NCI-H774 (cell line): ENCODE measurements at places on chromosomes 1 and 21.

GRCh38 chr1:90274376-90274775 is 279.5 kb downstream of the ZNF326 start:
- DNase-seq: no peak

GRCh38 chr1:115364780-115365155 is 26.7 kb upstream of the NGF start:
- no peak for DNase-seq

- no peak for DNase-seq
These were observed 49.7 kb upstream of the IFI44L start for GRCh38 chr1:78570539-78570938.

GRCh38 chr1:6614929-6615785 is 1.6 kb downstream of the PHF13 start:
- DNase-seq: no peak

DNA sequence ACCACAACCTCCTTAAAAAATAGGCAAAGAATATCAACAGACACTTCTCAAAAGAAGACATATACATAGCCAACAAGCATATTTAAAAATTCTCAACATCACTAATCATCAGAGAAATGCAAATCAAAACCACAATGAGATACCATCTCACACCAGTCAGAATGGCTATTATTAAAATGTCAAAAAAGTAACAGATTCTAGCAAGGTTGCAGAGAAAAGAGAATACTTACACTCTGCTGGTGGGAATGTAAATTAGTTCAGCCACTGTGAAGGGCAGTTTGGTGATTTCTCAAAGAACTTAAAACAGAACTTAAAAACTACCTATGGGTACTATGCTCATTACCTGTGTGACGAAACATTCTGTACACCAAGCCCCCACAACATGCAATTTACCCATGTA is 20.7 kb downstream of the CD1B start:
- no peak for DNase-seq

DNA sequence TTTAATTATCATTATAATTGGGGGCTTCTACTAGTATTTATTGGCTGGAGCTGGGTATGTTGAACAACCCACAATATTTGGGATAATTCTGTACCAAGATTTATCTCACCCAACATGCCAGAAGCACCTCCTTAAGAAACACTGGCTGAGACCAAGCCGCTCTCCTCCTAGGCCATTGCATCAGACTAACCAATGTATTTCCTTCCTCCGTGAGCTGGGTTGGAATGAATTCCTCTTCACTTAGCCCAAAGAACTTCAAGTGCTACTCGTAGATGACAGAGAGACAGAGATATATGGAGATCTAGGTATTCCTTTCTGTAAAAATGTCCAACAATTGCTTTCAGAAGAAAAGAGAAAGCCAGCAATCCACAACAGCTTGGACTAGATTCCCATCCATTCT is 87.2 kb upstream of the ETS2 start:
- no peak for DNase-seq

- DNase-seq: no peak
These were observed 29.4 kb upstream of the BMP8A start for GRCh38 chr1:39462074-39462473.

- no peak for DNase-seq
These were observed 887 bp downstream of the SLC19A2 start for GRCh38 chr1:169484683-169485430.

DNA sequence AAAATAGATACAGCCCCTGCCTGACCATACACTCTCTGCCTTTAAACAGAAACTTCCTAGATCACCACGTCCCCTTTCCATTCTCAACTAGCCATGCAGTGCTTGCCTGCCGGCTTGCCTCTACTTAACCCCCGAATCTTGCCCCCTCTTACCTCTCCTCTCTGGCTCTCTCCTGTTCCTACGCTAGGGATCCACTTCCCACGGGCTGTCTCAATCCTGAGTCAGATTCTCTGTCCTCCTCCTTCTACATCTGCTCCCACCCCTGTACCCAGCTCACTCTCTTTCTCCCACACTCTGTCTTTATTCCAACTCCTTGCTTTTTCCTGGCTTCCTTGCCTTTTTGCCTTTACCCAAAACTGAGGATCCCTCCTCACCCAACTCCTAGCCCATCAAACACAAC is 29.3 kb downstream of the ATF3 start:
- DNase-seq: no peak

- DNase-seq: no peak
These were observed 185.1 kb upstream of the CAMK1G start for GRCh38 chr1:209398313-209398991.

GRCh38 chr1:9400425-9401079 is 107.9 kb downstream of the SPSB1 start:
- DNase-seq: no peak

DNA sequence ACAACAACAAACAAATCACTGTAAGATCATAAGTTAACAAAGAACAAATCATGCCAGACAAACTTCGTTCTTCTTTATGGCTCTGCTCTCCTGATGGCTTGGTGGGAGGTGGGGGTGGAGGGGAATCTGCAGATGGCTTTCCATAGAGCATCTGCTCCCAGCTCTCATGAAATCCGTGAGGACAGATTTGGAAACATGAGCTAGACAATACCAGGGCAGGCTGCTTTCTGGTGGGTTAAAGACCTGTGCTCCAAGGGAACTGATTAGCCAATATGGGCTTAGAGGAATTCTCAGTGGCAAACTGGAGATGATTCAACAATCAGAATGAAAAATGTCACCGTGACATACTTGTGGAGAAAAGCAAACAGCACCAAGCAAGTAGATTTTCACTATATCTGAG is 69.4 kb upstream of the TLR5 start:
- no peak for DNase-seq

DNA sequence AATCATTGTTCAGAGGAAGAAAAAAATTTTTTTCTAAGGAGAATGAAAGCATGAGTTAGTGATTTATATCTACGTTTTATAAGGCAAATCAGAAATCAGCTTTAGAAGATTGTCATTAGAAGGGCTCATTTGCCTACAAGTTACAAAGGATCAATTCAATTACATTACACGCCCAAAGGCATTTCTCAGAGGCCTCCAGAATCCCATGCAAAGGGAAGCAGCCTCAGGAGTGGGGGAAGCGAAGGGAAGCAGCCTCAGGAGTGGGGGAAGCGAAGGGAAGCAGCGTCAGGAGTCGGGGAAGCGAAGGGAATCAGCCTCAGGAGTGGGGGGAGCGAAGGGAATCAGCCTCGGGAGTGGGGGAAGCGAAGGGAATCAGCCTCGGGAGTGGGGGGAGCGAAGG is 206.2 kb downstream of the GREM2 start:
- no peak for DNase-seq

DNA sequence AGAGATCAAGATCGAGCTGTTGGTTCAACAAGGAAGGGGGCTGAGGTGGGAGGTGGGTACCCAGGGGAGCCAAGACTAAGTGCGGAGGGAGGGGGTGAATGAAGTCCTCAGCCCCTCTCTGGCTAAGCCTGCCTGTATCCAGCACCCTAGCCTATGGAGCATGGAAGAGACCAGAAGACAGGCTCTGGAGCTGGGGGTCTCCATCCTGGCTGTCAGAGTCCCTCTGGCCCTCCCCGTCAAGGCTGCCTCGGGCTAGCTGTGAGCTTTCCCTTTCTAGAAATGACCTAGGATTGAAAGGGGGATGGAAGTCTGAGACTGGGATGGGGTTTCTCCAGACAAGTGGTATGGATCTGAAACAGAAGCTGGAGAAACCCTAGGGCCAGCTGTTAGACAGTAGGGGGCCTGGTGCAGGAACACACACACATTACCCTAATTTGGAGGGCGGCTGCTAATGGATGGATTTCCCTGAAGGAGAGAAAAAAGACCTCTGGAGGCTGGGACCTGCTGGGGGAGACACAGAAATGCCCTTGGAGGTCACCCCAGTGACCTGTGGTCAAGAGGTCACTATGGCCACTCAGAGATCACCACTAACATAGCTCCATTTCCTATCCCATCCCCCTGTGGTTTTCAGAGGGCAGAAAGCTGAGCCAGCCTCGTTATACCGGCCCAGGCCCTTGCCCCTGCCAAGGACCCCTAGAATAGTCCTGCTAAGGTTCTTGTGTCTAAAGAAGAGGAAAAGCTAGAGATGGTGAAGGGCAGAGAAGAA is 107.8 kb downstream of the TMEM53 start:
- no peak for DNase-seq

- DNase-seq: no peak
These were observed 75.5 kb upstream of the TNR start for GRCh38 chr1:175818929-175819328.
